ENCODE measurements at places on chromosomes 3 and 15. TPM values are rescaled to one million over a fixed set of nuclear protein-coding genes. Genes with fewer than 3 reads are reported as not detected.

DNA sequence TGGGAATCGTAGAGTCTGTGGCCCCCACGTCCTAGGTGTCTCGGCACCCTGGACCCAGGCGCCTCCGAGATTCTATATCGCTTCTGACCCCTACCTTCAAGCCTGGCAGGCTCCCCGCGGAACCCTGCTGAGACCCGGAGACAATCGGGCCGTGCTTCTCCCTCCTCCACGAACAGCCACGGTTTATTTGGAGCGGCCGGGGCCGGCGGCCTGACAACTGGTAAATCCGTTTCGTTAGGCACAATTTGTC, 1.4 kb downstream of the GATA2 start:
- peaks cover 44% of the 10 kb centered on the region for H3K4me1 ChIP-seq
- H3K27me3 ChIP-seq: peaks cover 78% of the 10 kb centered on the region
- no peak overlapping the region for H3K27ac ChIP-seq
- H3K36me3 ChIP-seq: no peaks in the 10 kb centered on the region
- peak overlapping the region; percentile 70 for H3K4me3 ChIP-seq

GRCh38 chr3:150703756-150704344, at the start of gene ERICH6:
TSS of gene ERICH6 (minus strand) at chr3:150703920. CDS start at chr3:150703898, 22 bp downstream.
- H3K36me3 ChIP-seq: no peaks in the 10 kb centered on the region
- H3K4me1 ChIP-seq: no peaks in the 10 kb centered on the region
- DNase-seq: peak; percentile 93
- peak within 1 kb of the TSS; percentile 71 for H3K27ac ChIP-seq
- H3K27me3 ChIP-seq: no peaks in the 10 kb centered on the region

DNA sequence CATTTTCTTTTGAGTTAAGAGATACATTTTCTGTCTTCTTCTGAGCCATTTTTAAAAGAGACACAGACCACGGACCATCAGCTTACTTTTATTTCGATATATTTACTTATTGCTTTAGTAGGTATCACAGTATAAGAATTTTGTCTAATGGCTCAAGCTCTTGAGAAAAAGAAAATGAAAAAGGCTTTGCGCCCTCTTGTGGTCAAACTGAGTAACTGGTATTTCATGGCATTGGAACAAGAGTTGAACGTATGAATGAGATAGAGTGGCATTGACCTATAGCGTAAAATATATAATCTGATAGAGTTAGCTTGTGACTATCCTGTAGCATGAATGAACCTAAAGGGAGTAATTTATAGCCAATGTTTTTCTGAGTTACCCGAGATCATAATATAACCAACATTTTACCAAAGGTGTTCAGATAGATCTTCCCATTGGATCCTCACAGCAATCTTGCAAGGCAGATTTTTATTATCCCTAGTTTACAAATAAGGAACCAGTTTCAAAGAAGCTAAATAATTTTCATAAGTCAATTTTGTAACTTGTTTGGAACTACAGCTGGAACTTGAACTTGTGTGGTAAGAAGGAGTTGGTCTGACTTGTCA, 154.6 kb downstream of the POLR2M start:
- H3K27me3 ChIP-seq: no peaks in the 10 kb centered on the region
- H3K27ac ChIP-seq: no peak overlapping the region
- no peak overlapping the region for H3K4me3 ChIP-seq
- no peaks in the 10 kb centered on the region for H3K36me3 ChIP-seq
- DNase-seq: no peak

DNA sequence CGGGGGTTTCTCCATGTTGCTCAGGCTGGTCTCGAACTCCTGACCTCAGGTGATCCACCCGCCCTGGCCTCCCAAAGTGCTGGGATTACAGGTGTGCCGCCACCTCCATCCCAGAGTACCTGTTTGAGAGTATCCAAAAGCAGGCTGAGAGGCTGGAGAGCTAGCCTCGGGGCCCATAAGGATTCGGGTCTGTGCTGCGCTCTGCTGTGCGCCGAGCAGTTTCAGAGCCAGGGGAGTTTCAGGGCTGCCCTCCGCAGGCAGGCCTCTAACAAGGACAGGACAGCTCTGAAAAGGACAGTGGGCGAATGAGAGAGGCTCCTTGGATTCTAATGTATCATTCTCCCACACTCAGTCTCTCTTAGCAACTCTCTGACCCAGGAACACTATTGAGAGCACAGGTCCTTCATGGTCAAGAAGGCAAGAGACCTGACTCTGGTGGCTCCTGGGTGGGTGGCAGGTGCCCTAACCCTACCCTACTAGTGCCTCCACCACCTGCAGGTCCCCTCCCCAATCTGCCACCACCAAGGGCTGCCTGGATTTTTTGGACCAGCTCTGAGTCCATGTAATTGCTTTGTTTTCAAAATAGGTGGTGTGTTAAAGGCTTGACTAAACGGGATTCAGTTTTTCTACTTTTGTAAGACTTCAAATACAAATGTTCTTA, 27.8 kb downstream of the MAGEF1 start:
- no peaks in the 10 kb centered on the region for H3K27me3 ChIP-seq
- H3K36me3 ChIP-seq: no peaks in the 10 kb centered on the region
- H3K4me3 ChIP-seq: no peak overlapping the region
- peaks cover 18% of the 10 kb centered on the region for H3K4me1 ChIP-seq
- no peak for DNase-seq

GRCh38 chr15:95946241-95946640, 384.3 kb upstream of the NR2F2 start:
- H3K36me3 ChIP-seq: no peaks in the 10 kb centered on the region
- no peak for DNase-seq
- no peak overlapping the region for H3K4me3 ChIP-seq
- H3K4me1 ChIP-seq: no peaks in the 10 kb centered on the region

Gene ALDH1L1
- 27.0 TPM for total RNA-seq
